ENCODE measurements at places on chromosomes 16 and 17.

DNA sequence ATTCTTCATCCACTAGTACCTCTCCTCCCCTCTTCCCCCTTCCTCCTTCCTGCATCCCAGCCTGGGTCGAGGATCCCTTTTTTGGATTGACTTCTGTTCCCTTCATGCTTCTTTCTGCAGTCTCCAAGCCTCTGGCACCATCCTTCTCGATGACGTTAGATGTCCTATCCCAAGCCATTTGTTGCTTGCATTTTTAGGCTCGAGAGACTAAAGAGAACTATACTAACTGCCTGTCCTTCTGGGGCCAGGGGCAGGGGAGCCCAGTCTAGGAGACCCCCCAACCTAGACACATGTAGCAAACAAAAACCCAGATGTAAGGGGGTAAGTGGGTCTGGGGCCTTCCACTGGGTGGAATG lies 23.9 kb downstream of the UNK start:
- DNase-seq, result no peak

GRCh38 chr17:78045316-78045715 lies 83.2 kb downstream of the TMC6 start:
- DNase-seq, result no peak

DNA sequence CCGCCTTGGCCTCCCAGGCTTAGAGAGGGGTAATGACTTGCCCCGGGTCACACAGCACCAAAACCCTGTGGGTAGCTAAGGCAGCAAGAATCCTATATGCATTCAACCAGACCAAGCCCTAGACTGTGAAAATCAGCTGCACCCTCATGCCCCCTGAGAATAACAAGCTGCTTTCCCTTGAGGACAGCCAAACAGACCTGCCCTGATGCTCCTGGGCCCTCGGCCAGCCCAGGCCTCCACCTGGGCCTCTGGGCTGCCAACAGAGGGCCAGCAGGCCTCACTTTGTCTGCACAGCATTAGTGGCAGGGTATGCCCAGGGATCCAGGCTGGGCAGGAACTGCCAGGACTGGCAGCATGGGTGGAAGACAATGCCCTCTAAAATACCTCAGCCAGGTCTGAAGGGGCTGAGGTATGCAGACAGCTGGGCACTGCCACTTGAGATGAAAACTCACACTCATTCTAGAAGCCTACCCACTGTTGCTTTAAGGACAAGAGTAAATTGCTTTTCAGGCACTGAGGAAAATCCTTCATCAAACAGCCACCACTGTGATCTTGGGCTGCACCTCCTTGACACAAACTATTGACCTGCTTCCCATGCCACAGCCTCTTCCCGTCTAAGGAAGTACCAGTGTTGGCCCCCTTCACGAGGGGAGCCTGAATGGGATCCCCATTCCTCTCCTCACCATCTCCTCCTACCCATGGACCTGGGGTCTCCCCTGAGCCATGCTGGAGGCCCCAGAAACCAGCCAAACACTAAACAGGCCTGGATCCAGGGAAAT lies 8.8 kb downstream of the ST3GAL2 start:
- DNase-seq, result no peak

DNA sequence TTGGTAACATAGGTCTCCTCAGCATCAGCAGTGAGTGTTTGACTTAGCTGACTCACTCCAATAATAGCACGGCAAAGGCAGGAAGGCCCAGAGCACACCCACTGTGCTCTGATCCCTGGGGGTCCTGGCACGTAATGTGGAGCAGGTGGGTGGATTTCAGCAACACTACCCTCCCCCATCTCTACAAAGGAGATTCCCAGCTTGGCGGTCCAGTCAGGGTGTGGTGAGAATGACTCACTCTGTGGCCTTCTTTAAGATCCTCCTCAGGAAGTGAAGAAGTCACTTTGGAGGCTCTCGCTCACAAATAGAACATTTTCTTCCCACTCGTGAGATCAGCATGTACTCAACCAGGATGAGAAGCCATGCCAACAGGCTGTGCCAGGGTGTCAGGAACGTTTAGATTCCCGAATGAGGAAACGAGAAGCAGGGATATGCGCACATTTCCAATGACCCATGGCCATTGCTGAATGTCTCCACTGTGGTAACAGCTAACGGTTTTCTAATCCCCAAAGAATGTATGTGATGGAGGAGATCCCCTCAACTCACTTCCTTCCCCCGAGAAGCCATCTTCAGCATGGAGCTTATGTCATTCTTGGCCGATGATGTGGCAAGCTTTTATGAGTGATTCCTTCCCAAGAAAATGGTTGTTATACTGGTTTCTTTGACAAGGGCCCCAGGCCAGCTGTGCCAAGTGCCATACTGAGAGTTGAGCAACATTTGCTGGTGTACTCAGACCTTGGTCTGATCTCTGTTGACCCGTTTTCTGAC lies 365.2 kb downstream of the C16orf95 start:
- no peak for DNase-seq

GRCh38 chr17:45430738-45431530 lies 1.7 kb downstream of the ARHGAP27 start:
- peak; percentile 35 for DNase-seq

DNA sequence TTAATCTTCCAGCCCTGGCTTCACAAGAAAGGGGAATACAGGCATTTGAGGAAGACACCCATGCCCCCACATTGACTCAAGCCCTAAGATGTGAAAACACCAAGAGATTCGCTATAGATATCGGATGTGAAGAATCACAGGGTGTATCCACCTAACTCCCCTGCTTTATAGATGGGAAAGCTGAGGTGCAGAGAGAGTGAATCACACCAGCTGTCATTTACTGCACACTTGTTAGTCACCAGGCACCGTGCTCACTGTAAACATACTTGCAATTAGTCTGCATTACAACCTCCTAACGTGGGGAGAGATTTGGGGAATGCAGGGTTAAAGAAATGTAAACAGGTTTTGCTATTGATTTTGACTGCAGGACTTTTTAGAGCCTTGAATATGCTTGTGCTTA lies 325.5 kb downstream of the C16orf95 start:
- DNase-seq, result no peak

GRCh38 chr16:660459-661183 lies 7.3 kb upstream of the RHOT2 start:
- peak; percentile 80 for DNase-seq
